H1 (cell line): ENCODE measurements at places on chromosomes 6 and 20.

DNA sequence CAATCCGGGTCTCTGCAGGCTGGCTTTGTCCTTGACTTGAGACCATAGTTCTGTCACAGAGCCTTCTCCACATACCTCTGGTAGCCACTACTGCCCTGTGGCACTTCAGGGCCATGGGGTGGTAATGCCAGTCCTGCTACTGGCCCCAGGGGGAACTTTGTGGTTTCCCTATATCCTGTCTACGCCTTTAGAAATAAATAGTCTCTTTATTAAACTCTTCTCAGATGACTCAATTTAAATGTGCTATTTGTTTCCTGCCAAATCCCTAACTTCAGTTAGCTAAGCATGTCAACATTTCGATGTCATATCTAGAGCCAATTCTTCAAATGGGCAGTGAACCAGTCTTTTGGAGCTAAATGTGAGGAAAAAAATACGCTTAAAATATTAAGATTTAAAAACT lies 60.1 kb downstream of the SEL1L2 start:
- H3K4me1 ChIP-seq, result no peaks in the 10 kb centered on the region
- DNase-seq, result no peak
- no peak overlapping the region for H3K4me3 ChIP-seq
- H3K36me3 ChIP-seq, result no peaks in the 10 kb centered on the region

DNA sequence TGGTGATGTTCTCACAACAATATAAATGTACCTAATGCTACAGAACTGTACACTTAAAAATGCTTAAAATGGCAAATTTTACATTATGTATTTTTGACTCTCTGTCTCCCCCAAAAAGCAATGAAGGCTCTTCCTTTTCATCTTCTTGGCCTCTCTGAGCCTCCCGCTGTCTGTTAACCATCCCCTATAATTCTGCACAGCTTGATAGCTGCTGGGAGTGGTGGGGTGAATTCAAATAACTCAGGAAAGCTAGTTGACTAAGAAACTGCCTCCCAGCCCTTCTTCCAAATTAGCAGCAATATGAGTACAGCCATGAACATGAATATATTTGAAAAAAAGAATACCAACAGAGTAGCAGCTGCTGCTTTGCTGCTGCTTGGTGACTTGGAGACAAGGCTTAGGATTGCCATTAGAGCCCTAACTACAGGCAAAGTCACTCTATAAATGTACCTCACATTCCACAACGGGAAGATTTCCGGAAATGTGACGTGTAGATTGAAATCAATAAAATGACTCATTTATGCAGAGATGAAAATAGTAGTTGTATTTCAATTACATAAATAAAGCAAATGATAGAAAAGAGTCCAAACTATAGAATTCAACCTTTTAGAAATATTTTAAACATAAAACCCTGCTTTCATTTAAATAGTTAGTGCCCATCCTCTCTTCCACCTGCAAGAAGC lies 200.1 kb upstream of the HEY2 start:
- H3K36me3 ChIP-seq, result no peaks in the 10 kb centered on the region
- H3K4me3 ChIP-seq, result no peak overlapping the region
- H3K27ac ChIP-seq, result no peak overlapping the region
- no peaks in the 10 kb centered on the region for H3K27me3 ChIP-seq

GRCh38 chr6:111050261-111051023 lies 36.9 kb upstream of the SLC16A10 start:
- no peak overlapping the region for H3K4me3 ChIP-seq
- no peaks in the 10 kb centered on the region for H3K36me3 ChIP-seq
- H3K27me3 ChIP-seq, result no peaks in the 10 kb centered on the region

- no peaks in the 10 kb centered on the region for H3K4me1 ChIP-seq
- no peak for DNase-seq
- no peak overlapping the region for H3K27ac ChIP-seq
- H3K36me3 ChIP-seq, result no peaks in the 10 kb centered on the region
Observed at GRCh38 chr6:139330306-139330705, 38.5 kb upstream of the TXLNB start.

- no peak overlapping the region for H3K27ac ChIP-seq
- H3K4me3 ChIP-seq, result peak overlapping the region; percentile 12; the same call in 1 of the 2 replicates
- no peaks in the 10 kb centered on the region for H3K36me3 ChIP-seq
- H3K27me3 ChIP-seq, result peaks cover 94% of the 10 kb centered on the region
- DNase-seq, result no peak
- peaks cover 23% of the 10 kb centered on the region for H3K4me1 ChIP-seq
Observed at GRCh38 chr6:1613688-1614447, 4.2 kb downstream of the FOXC1 start.

GRCh38 chr20:51383891-51384510 lies 158.5 kb downstream of the NFATC2 start:
- no peak overlapping the region for H3K4me3 ChIP-seq
- no peak for DNase-seq
- H3K27ac ChIP-seq, result no peak overlapping the region
- no peaks in the 10 kb centered on the region for H3K36me3 ChIP-seq

DNA sequence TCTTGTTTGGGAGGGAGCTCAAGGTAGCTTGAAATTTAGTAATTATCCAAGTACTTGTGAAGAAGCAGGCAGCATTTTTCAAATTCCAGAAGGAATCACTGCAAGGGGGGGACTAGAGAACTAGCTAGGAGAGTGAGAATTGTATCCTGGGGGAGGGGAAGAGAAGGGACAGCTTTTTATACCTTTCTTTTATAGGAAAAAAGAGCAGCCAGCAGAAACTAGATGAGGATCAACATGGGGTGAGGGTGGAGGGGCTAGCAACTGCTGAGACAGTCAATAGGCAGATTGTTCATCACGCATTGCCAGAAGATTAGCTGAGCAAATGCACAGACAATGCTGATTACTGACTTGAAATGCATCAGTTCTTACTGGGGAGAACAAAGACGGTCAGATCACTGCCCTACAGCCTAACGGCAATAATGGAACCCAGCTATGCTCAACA lies 514.3 kb upstream of the CITED2 start:
- peak overlapping the region; percentile 78 for H3K27ac ChIP-seq
- DNase-seq, result peak; percentile 56
- no peaks in the 10 kb centered on the region for H3K36me3 ChIP-seq
- peak overlapping the region; percentile 23; the same call in 1 of the 2 replicates for H3K4me3 ChIP-seq
- no peaks in the 10 kb centered on the region for H3K27me3 ChIP-seq

DNA sequence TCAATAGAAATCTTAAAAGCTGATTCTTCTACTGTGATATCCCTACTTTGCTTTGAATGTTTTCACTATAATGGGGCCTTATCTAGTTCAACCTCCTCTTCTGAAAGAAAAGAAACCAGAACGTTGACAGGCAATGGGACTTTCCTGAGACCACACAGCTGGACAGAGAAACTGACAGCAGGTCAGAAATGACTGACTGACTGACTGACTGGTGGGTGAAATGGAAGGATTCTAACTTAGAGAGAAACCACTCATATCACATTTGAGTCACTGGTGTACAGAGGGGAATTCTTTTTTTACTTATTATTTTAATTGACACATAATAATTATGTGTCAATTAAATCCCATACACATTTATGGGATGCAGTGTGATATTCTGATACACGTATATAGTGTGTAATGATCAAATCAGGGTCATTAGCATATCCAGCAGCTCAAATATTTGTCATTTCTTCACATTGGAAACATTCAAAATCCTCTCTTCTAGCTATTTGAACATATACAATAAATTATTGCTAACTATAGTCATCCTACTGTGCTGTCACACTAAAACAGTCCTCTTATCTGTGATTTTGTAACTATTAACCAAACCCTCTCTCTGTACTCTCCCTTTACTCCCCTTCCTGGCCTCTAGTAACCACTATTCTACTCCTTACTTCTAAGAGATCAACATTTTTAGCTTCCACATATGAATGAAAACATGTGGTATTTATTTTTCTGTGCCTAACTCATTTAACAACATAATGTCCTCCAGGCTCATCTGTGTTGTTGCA lies 64.8 kb upstream of the NRSN1 start:
- peaks cover 1% of the 10 kb centered on the region for H3K27me3 ChIP-seq
- H3K27ac ChIP-seq, result no peak overlapping the region

- no peaks in the 10 kb centered on the region for H3K27me3 ChIP-seq
- peaks cover 41% of the 10 kb centered on the region for H3K36me3 ChIP-seq
- DNase-seq, result no peak
- H3K4me1 ChIP-seq, result no peaks in the 10 kb centered on the region
- H3K27ac ChIP-seq, result no peak overlapping the region
- no peak overlapping the region for H3K4me3 ChIP-seq
Observed at GRCh38 chr20:38970302-38970701, 8.2 kb downstream of the DHX35 start.

- DNase-seq, result no peak
- no peak overlapping the region for H3K4me3 ChIP-seq
- no peaks in the 10 kb centered on the region; the same call in none of the 2 replicates for H3K4me1 ChIP-seq
- H3K27ac ChIP-seq, result no peak overlapping the region
- no peaks in the 10 kb centered on the region for H3K36me3 ChIP-seq
Observed at GRCh38 chr6:148451690-148452089, 109.1 kb downstream of the SASH1 start.

GRCh38 chr6:95658886-95659285 lies 81.6 kb downstream of the MANEA start:
- no peak for DNase-seq
- H3K27me3 ChIP-seq, result no peaks in the 10 kb centered on the region
- H3K36me3 ChIP-seq, result no peaks in the 10 kb centered on the region

GRCh38 chr20:61556111-61556510 lies 304.1 kb downstream of the CDH4 start:
- H3K4me3 ChIP-seq, result no peak overlapping the region
- no peak for DNase-seq
- H3K27me3 ChIP-seq, result no peaks in the 10 kb centered on the region; the same call in 1 of the 2 replicates
- H3K27ac ChIP-seq, result no peak overlapping the region; the same call in 1 of the 2 replicates

DNA sequence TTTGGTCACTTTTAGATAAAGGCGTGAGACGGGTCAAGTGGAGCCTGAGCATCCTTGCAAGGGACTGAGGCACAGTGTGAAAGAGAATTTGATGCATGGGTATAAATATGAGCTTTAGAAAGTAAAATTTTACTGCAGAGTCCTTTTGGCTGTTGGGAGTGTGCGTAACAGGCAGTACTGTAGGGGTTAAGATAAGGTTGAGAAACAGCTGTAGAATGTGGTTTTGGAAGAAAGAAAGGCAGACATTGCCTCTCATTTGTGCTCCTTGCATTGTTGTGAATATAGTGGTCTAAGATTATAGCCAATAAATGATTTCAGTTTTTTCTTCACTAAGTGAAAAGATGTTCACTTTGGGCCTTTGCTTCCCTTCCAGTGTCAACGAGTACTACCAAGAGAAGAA lies 73.0 kb downstream of the RREB1 start:
- no peak overlapping the region for H3K27ac ChIP-seq
- peaks cover 3% of the 10 kb centered on the region; the same call in 1 of the 2 replicates for H3K4me1 ChIP-seq
- no peak overlapping the region for H3K4me3 ChIP-seq
- DNase-seq, result no peak

- H3K4me1 ChIP-seq, result peaks cover 11% of the 10 kb centered on the region; the same call in 1 of the 2 replicates
- H3K36me3 ChIP-seq, result peaks cover 15% of the 10 kb centered on the region
Observed at GRCh38 chr6:31878222-31878621, 575 bp downstream of the SLC44A4 start.

DNA sequence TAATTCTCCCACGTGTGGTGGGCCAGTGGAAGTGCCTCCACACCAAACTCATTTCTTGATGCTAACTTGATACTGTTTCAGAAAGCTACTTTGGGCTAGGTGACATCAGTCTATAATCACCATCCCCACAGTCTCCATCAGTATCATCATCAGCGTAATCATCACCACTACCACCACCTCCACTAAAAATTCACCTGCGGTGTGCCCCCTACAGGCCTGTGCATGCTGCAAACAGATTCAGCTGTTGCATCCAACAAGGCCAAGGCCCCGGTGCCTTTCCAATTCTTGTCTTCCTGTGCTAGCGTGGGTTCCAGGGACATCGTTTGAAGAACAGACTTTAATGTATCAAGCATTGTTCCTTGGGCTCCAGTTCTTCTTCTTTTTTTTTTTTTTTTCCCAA lies 201.3 kb upstream of the EXOC2 start:
- no peak for DNase-seq
- no peak overlapping the region for H3K4me3 ChIP-seq
- no peak overlapping the region for H3K27ac ChIP-seq
- H3K36me3 ChIP-seq, result no peaks in the 10 kb centered on the region
- H3K27me3 ChIP-seq, result no peaks in the 10 kb centered on the region
- H3K4me1 ChIP-seq, result no peaks in the 10 kb centered on the region
